ENCODE measurements at places on chromosomes 4 and X. TPM values are rescaled to one million over a fixed set of nuclear protein-coding genes. Genes with fewer than 3 reads are reported as not detected.

The LUZP4 gene
- total RNA-seq = not detected

The HAND2 gene
- total RNA-seq = 12.8 TPM

The PNMA5 gene
- not detected for total RNA-seq

The SLC49A3 gene
- total RNA-seq = 5.1 TPM

The TRIML2 gene
- total RNA-seq = 0.28 TPM

The PDGFRA gene
- total RNA-seq = 295 TPM

The TACR3 gene
- total RNA-seq = not detected

The PFKFB1 gene
- not detected for total RNA-seq

The AFM gene
- total RNA-seq = not detected

The BCORL1 gene
- total RNA-seq = 1.4 TPM

The NCAPG gene
- total RNA-seq = 63.6 TPM

The STAP1 gene
- not detected for total RNA-seq

The BCLAF3 gene
- total RNA-seq = 6.8 TPM

The CLDN22 gene
- total RNA-seq = not detected

The EGF gene
- total RNA-seq = 0.19 TPM

The SCOC gene
- 94.7 TPM for total RNA-seq

Measured in regular cardiac myocyte (primary cell).